ENCODE measurements at places on chromosomes 5 and 9.

GRCh38 chr9:35071814-35072460, 488 bp downstream of the VCP start:
- DNase-seq: peak; percentile 66

- DNase-seq: no peak
Observed at GRCh38 chr5:93570294-93571113, 10.5 kb downstream of the NR2F1-AS1 start.

DNA sequence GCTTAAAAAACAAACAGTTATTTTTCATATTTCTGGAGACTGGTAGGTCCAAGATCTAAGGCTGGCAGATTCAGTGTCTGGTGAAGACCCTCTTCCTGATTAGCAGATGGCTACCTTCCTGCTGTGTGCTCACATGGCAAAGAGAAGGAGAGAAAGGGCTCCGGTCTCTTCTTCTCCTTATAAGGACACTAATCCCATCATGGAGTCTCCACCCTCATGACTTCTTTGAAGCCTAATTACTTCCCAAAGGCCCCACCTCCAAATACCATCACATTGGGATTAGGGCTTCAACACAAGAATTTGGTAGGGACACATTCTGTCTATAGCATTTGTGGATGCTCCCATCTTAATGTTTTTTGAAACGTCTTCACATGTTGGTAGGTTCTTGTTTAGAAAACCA, 391.1 kb downstream of the TMEM161B start:
- no peak for DNase-seq

- no peak for DNase-seq
Observed at GRCh38 chr5:56817263-56818014, 2.1 kb downstream of the MAP3K1 start.

GRCh38 chr5:67731886-67732285, 483.7 kb upstream of the PIK3R1 start:
- DNase-seq: no peak

DNA sequence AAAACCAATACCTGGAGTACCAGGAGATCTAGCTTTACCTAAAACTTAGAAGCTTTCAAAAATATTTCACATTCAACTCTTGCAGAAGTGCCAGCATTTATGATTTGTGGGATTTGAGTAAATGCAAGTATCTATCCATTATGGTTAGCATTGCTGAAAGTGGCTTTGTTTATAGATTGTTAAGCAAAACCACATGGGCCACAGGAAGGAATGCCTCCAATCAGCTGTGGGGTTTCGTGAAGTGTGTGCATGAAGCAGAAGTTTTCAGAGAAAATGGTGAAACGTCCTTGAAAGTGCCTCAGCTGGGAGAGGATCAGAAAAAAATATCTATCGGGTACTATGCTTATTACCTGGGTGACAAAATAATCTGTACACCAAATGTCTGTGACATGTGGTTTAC, 4.2 kb downstream of the LECT2 start:
- no peak for DNase-seq

DNA sequence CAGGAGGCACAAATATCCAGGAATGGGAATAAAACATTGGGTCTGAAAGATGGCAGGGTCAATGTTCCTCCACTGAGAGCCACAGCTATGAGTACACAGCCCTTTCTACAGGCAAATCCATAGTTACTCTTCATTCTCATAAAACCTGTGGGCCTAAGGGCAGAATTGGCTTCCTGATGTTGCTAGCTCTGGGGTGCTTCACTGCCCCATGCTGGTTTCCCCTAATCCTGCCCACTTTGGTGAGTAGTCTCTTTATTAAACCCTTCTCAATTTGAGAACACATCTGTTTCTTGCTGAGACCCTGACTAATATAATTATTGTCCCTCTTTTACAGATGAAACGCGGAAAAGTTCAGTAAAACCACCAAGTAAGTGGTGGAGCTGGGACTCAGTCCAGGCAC, 66.3 kb upstream of the RAI14 start:
- no peak for DNase-seq

GRCh38 chr5:136012041-136012804, 16.6 kb upstream of the TGFBI start:
- DNase-seq: no peak

GRCh38 chr9:74006935-74007334, 490.2 kb upstream of the RORB start:
- DNase-seq: no peak

GRCh38 chr9:121321016-121321503, 49.0 kb downstream of the STOM start:
- DNase-seq: no peak

GRCh38 chr9:94507531-94508258, 47.2 kb upstream of the PCAT7 start:
- DNase-seq: no peak

- no peak for DNase-seq
Observed at GRCh38 chr5:168086104-168086610, 205.3 kb upstream of the WWC1 start.

- DNase-seq: peak; percentile 37
Observed at GRCh38 chr5:65394087-65394486, 87.6 kb downstream of the ADAMTS6 start.

- no peak for DNase-seq
Observed at GRCh38 chr5:52356311-52356918, 431.3 kb upstream of the ITGA1 start.

- no peak for DNase-seq
Observed at GRCh38 chr5:139855451-139855850, 59.8 kb downstream of the PSD2 start.

GRCh38 chr5:153459051-153459743, 31.3 kb upstream of the GRIA1 start:
- DNase-seq: no peak

DNA sequence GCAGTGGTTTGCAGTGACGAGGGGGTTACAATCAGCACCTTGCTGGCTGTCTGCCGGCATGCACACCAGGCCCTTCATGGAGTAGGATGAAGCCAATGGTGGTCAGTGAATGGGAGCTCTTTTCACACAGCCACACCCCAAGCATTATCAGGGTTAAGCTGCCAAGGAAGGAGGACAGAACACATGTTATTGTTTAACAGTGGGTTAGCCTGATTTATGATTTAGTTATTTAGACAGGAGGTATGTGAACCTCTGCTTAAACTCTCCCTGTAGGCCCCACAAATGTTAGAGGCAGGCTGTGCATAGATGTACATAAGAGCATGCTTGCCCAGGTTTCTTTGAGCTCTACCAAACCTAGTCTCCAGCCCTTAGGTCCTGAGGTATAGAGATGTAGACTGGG, 262.9 kb downstream of the SPOCK1 start:
- no peak for DNase-seq

- no peak for DNase-seq
Observed at GRCh38 chr5:122078116-122079110, at the start of gene LOX. Gene LOX, minus strand, starts transcription at chr5:122078259. Its CDS starts 274 bp downstream, at chr5:122077985.

DNA sequence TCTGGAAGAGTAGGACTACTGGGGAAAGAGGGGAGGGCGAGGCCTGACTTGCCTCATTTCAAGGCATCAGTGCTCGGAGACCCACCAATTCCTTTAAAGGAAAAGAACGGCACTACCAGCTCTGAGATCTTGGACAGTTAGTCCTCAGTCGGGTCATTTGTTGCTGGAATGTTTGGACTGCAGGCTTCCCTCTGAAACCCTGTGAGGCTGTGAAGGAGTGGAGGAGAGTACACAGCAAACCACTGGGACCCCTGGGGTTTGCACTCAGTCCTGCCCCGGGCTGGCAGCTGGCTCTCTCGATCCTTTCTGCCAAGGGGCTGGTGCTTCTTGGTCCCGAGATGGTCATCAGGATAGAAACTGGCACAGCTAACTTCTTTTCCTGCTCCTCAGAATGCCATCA, 194.5 kb downstream of the TRIO start:
- DNase-seq: no peak

- no peak for DNase-seq
Observed at GRCh38 chr9:4145482-4145881, 154.4 kb downstream of the GLIS3 start.

- DNase-seq: no peak
Observed at GRCh38 chr5:83740741-83741140, 20.1 kb upstream of the HAPLN1 start.

- no peak for DNase-seq
Observed at GRCh38 chr5:151108566-151108965, 27.7 kb upstream of the TNIP1 start.

DNA sequence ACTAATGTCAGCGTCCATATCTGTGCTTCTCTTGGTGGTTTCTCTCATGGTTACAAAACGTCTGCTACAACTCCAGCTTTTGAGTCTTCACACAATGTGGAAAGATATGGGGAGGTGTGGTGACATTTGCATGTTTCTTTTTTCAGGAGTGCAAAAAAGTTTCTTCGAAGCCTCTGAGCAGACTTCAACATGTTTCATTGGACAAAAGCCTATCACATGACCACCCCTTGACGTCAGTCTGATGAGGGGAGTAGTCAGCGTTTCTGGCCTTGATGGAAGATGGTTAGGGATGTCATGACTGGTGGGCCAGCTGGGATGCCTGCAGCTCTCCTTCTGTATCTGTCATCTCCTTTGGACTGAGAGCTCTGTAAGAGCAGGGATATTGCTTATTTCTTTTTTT, 61.4 kb downstream of the PTPDC1 start:
- DNase-seq: no peak

- no peak for DNase-seq
Observed at GRCh38 chr5:171092194-171092593, 216.9 kb upstream of the TLX3 start.

GRCh38 chr5:111502956-111503355, 9.4 kb downstream of the STARD4 start:
- DNase-seq: no peak

GRCh38 chr9:133354766-133355165, 1.5 kb downstream of the SURF1 start:
- DNase-seq: no peak

DNA sequence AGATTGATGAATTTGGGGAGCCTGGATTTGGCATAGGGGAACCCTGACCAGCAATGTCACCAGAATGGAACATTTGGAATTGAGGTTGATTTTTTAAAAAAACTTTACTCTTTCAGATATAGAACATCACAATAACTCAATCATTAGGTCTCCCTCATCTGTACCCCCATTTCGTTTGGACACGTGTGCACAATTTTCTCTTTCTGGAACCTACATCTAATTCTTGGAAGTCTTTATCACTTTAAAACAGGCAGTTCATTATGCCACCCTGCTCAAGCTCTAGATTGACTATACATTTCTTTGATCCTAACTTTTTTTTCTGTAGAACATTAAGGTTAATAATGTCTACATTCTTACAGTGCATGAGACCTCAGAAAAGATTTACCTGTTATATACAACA, 3.7 kb upstream of the SSBP2 start:
- no peak for DNase-seq

DNA sequence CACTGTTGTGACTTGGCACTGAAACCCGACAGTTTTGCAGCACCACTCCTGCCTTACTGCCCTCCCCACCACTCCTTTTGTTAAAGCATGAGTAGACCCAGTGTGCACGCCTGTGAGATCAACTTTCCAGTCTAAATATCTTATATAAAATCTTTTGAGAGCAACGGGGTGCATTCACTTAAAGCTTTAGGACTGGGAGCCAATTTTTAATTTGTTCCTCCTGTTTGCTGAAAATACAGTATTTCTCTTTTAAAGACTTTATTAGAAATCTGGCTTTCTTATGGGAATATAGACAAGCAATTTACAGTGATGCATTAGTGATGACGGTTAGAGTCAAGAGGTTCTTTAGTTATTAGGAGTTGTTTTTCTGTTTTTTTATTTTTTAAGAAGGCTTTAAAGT, 397.5 kb downstream of the TMEM167A start:
- no peak for DNase-seq

Measured in C1 segment of cervical spinal cord (tissue), 14 donors.